ENCODE measurements at places on chromosomes 3 and 15.

- no peaks in the 10 kb centered on the region for H3K36me3 ChIP-seq
- H3K4me3 ChIP-seq = no peak overlapping the region
- H3K4me1 ChIP-seq = no peaks in the 10 kb centered on the region
- DNase-seq = no peak
- H3K27ac ChIP-seq = no peak overlapping the region
- no peaks in the 10 kb centered on the region for H3K27me3 ChIP-seq
These were observed 145.9 kb downstream of the DNAJB8 start for GRCh38 chr3:128320551-128321340.

GRCh38 chr15:92079047-92079446 is 225.5 kb downstream of the SLCO3A1 start:
- DNase-seq = no peak
- H3K27me3 ChIP-seq = no peaks in the 10 kb centered on the region
- no peaks in the 10 kb centered on the region for H3K36me3 ChIP-seq
- H3K4me1 ChIP-seq = no peaks in the 10 kb centered on the region
- H3K4me3 ChIP-seq = no peak overlapping the region

- no peak overlapping the region for H3K4me3 ChIP-seq
- no peak for DNase-seq
- H3K27me3 ChIP-seq = no peaks in the 10 kb centered on the region
- H3K27ac ChIP-seq = no peak overlapping the region
- peaks cover 7% of the 10 kb centered on the region for H3K4me1 ChIP-seq
These were observed 314.1 kb upstream of the TGFBR2 start for GRCh38 chr3:30292192-30292893.

- no peak overlapping the region for H3K4me3 ChIP-seq
- H3K27ac ChIP-seq = no peak overlapping the region
- H3K27me3 ChIP-seq = no peaks in the 10 kb centered on the region
- DNase-seq = no peak
- no peaks in the 10 kb centered on the region for H3K36me3 ChIP-seq
These were observed 58.0 kb upstream of the SLC7A14 start for GRCh38 chr3:170643831-170644230.

- DNase-seq = no peak
- H3K36me3 ChIP-seq = no peaks in the 10 kb centered on the region
- H3K4me3 ChIP-seq = no peak overlapping the region
- no peaks in the 10 kb centered on the region for H3K4me1 ChIP-seq
- H3K27ac ChIP-seq = no peak overlapping the region
These were observed 30.2 kb upstream of the TLE3 start for GRCh38 chr15:70127770-70128413.

- H3K4me1 ChIP-seq = no peaks in the 10 kb centered on the region
- H3K27ac ChIP-seq = no peak overlapping the region
- no peak overlapping the region for H3K4me3 ChIP-seq
These were observed 377.1 kb upstream of the TPM1 start for GRCh38 chr15:62665449-62665848.

GRCh38 chr3:72299823-72300222 is 514.9 kb upstream of the PROK2 start:
- no peaks in the 10 kb centered on the region for H3K27me3 ChIP-seq
- H3K4me1 ChIP-seq = no peaks in the 10 kb centered on the region
- no peaks in the 10 kb centered on the region for H3K36me3 ChIP-seq
- H3K27ac ChIP-seq = no peak overlapping the region

DNA sequence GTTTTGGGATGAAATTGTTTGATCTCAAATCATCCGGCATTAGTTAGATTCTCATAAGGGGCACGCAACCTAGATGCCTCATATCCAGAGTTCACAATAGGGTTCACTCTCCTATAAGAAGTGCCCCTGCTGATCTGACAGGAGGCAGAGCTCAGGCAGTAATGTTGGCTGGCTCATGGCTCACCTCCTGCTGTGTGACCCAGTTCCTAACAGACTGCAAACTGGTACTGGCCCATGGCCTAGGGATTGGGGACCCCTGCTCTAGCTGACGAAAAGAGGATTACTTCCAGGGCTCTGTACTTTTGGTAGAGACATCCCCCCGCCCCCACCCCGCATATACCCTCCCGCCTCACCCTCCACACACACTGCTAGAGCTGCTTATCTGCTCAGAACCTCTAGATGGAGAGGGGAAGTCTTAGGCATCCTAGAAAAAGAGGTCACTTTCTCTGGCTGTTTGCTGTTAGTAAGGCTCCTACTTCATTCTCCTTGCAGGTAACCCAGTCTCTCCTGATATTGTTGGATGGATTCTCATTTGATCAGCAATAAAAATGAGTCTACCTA is 923.1 kb downstream of the CADM2 start:
- no peak for DNase-seq
- H3K27ac ChIP-seq = no peak overlapping the region
- H3K36me3 ChIP-seq = no peaks in the 10 kb centered on the region
- no peaks in the 10 kb centered on the region for H3K4me1 ChIP-seq
- H3K4me3 ChIP-seq = no peak overlapping the region
- no peaks in the 10 kb centered on the region for H3K27me3 ChIP-seq

GRCh38 chr3:150480877-150481276 is 65.4 kb downstream of the SERP1 start:
- DNase-seq = no peak
- H3K36me3 ChIP-seq = no peaks in the 10 kb centered on the region
- no peaks in the 10 kb centered on the region for H3K4me1 ChIP-seq
- no peak overlapping the region for H3K27ac ChIP-seq
- no peaks in the 10 kb centered on the region for H3K27me3 ChIP-seq

DNA sequence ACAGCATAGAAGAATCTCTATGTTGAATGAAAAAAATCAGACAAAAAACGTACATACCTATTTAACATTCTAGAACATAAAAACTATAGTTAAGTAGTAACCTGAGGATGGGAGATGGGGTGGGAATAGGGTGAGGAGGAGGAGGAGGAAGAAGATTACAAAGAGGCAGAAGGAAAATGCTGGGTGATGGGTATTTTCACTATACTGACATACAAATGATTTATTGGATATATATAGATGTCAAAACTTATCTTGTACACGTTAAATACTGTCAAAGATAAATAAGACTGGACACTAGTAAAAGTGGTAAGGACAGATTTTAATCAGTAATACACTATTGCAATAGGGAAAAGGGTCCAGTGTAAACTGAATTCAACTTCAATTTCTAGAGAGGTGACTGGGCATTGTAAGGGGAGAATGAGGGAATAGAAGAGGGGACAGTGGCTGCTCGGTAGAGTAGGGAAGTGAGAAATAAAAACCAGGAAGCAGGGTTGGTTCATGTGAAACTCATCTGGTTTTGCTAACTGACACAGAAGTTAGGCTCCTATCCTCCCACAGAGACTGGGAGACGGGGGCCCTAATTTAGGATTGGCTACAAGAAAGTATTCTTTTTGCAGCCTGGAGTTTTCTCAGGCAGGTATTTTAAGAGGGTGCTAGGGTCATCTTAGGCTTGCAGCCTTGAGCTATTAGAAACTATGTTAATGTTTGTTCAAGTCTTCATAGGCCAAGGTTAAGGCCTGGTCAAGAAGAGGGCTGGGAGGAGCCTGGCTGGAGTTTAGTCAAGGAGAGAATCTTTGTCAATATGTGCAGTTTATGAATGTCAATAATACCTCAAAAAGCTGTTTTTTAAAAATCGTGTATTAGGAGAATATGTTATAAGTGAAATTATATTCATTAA is 15.0 kb upstream of the C15orf61 start:
- H3K27ac ChIP-seq = no peak overlapping the region
- H3K4me1 ChIP-seq = no peaks in the 10 kb centered on the region
- H3K27me3 ChIP-seq = no peaks in the 10 kb centered on the region
- no peak for DNase-seq

GRCh38 chr15:92579931-92580470 is 75.6 kb downstream of the FAM174B start:
- H3K36me3 ChIP-seq = no peaks in the 10 kb centered on the region
- no peak for DNase-seq
- H3K4me1 ChIP-seq = no peaks in the 10 kb centered on the region
- no peak overlapping the region for H3K4me3 ChIP-seq

DNA sequence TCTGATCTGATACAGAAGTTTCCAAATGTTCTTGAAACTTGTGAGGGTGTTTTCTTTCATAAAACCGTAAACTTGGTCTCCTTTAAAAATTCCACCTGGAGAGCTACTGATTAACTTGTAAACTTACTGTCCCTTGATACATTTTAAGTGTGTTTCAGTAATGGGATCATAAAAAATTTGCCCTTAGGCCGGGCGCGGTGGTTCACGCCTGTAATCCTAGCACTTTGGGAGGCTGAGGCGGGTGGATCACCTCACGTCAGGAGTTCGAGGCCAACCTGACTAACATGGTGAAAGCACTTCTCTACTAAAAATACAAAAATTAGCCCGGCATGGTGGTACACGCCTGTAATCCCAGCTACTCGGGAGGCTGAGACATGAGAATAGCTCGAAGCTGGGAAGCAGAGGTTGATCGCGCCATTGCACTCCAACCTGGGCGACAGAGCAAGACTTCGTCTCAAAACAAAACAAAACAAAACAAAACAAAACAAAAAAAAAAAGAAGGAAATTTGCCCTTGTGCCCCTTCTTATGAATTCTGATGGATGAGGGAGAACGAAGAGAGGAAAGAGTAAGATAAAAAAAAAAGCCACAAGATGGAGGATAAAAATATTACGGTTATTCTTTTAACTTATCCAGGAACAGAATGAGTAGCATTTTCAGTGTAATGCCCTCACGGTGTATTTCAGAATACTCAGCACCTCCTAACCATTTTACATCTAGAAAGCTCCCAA is 32.1 kb upstream of the AP4E1 start:
- no peaks in the 10 kb centered on the region for H3K4me1 ChIP-seq
- peak; percentile 54 for DNase-seq
- peak overlapping the region; percentile 45 for H3K27ac ChIP-seq
- H3K27me3 ChIP-seq = no peaks in the 10 kb centered on the region

DNA sequence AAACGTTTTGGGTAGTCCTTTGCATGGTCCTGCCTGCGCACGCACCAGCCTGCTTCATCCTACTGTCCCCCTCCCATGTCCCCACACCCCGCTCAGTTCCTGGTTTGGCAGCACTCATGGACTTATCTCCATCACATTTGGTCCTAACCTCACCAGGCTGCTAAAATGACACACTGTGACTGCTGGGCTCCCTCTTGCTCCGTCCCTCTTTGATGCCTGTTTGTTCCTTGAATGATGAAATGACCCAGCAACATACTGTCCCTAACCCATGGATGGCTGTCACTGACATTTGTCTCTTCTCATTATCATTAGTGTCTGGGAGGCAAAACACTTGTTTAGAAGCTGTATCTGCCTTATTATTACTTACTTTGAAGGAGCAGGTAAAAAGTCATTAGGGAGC is 80.5 kb downstream of the CHDH start:
- no peaks in the 10 kb centered on the region for H3K4me1 ChIP-seq
- no peaks in the 10 kb centered on the region for H3K27me3 ChIP-seq
- no peaks in the 10 kb centered on the region for H3K36me3 ChIP-seq
- no peak overlapping the region for H3K27ac ChIP-seq
- DNase-seq = no peak

- H3K36me3 ChIP-seq = no peaks in the 10 kb centered on the region
- no peak for DNase-seq
- no peak overlapping the region for H3K4me3 ChIP-seq
- H3K4me1 ChIP-seq = no peaks in the 10 kb centered on the region
- H3K27ac ChIP-seq = no peak overlapping the region
These were observed 72.1 kb downstream of the TLE3 start for GRCh38 chr15:70025413-70026296.

DNA sequence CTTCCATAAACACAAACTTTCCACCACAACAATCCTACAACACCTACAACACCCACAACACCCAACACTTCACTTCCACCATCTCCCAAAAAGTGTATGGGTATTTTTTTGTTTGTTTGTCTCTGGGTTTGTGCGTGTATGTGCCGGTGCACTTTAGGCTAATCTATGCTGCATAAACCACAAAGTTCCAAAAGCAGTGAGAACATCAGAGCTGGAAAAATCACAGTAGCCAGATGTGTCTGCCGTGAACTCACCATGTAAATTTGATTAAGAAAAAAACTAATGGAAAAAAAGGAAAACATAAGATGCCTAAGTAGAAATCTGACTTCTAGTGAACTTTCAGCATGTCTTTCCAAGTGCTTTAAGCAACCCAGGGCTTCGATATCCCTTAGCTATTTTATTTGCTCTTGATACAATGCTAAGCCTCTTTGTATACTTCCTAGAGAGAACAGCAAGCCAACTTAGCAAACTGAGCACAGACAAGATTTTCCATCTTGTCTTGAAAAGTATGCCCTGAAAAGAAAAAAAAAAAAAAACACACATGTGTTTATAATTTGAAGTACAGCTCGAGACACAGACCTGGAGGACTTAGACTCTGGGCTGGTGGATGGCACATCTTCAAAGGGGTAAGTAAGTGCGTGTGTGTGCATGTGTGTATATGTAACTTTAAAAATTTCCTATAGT is 91.4 kb downstream of the WWTR1 start:
- H3K27ac ChIP-seq = no peak overlapping the region
- no peaks in the 10 kb centered on the region for H3K27me3 ChIP-seq
- no peaks in the 10 kb centered on the region for H3K36me3 ChIP-seq
- no peak overlapping the region for H3K4me3 ChIP-seq
- no peak for DNase-seq
- H3K4me1 ChIP-seq = no peaks in the 10 kb centered on the region

DNA sequence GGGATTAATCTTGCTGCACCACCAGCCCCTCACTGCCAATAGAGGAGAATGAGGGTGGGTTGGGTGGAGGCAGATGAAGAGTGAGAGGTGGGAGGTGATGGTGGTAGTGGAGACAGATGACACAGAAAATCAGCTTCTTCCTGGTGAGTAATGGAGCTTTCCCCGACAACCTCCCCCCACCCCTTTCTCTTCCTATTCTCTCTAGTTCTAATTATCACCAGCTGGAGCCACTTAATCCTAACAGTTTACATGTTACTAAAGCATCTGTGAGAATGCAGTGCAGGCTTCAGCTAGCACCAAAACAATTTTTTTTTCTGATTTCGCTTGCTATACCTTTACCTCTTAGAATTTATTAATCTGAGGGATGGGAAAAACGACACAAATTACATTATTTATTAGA is 116.1 kb upstream of the DNAJC19 start:
- H3K4me1 ChIP-seq = no peaks in the 10 kb centered on the region
- no peaks in the 10 kb centered on the region for H3K27me3 ChIP-seq
- H3K36me3 ChIP-seq = no peaks in the 10 kb centered on the region
- DNase-seq = no peak
- H3K4me3 ChIP-seq = no peak overlapping the region

DNA sequence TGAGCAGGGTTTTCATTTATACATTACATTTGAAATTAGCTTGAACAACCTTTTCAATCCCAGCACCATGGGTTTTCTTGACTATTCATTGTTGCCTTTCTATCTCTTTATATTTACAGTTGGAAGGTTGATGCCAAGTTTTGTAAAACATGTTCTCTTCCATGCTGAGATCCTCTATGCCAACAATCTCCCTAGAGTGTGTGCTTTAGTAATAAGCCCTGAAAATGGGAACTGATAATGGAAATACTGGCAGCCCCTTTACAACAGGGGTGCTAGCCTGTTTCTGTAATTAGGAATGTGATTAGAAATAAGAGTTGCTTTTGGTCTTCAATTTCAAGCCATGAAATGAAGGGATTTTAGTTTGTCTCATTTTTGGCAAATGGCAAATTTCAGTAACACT is 239.9 kb upstream of the NAALADL2 start:
- no peak overlapping the region for H3K4me3 ChIP-seq
- no peak overlapping the region for H3K27ac ChIP-seq
- H3K27me3 ChIP-seq = no peaks in the 10 kb centered on the region
- H3K36me3 ChIP-seq = no peaks in the 10 kb centered on the region
- DNase-seq = no peak
- H3K4me1 ChIP-seq = no peaks in the 10 kb centered on the region

- H3K4me3 ChIP-seq = no peak overlapping the region
- H3K27ac ChIP-seq = no peak overlapping the region
- DNase-seq = no peak
- no peaks in the 10 kb centered on the region for H3K4me1 ChIP-seq
- no peaks in the 10 kb centered on the region for H3K27me3 ChIP-seq
These were observed 280.3 kb upstream of the MME start for GRCh38 chr3:154799800-154800199.

All from colonic mucosa (tissue), 4 donors.